ENCODE measurements at places on chromosomes 16 and 17. TPM values are rescaled to one million over a fixed set of nuclear protein-coding genes. Genes with fewer than 3 reads are reported as not detected.

GRCh38 chr17:76138896-76139752 is 1.9 kb downstream of the FOXJ1 start:
- no peak overlapping the region for H3K27ac ChIP-seq
- H3K4me3 ChIP-seq = no peak overlapping the region
- no peaks in the 10 kb centered on the region for H3K36me3 ChIP-seq
- H3K27me3 ChIP-seq = peaks cover 15% of the 10 kb centered on the region
- no peak for DNase-seq
- H3K4me1 ChIP-seq = peaks cover 13% of the 10 kb centered on the region

DNA sequence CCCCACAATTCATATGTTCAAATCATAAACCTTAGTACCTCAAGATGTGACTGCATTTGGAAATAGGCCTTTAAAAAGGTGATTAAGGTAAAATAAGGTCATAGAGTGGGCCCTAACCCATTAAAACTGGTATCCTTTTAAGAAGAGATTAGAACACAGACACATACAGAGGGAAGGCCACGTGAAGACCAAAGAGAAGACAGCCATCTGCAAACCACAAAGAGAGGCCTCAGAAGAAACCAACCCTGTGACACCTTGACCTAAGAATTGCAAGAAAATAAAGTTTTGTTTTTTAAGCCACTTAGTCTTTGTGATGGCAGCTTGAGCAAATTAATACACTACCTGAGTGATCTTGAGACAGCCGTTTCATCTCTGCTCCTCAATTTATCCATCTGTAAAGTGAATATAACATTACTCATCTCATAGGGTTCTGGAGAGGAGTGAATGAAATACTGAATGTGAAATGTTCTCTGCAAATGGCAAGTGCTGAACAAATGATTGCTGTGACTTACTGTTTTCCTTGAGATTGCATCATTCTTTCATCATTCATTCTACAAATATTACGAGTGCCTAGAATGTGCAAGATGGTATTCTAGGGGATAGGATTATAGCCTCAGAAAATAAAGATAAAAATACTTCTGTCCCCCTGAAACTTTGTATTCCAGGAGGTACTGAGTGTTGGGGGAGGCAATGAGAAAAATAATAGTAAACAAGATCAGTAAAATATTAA is 222.0 kb upstream of the CDH13 start:
- H3K27me3 ChIP-seq = peaks cover 5% of the 10 kb centered on the region
- no peak for DNase-seq
- H3K4me3 ChIP-seq = no peak overlapping the region
- H3K36me3 ChIP-seq = no peaks in the 10 kb centered on the region

DNA sequence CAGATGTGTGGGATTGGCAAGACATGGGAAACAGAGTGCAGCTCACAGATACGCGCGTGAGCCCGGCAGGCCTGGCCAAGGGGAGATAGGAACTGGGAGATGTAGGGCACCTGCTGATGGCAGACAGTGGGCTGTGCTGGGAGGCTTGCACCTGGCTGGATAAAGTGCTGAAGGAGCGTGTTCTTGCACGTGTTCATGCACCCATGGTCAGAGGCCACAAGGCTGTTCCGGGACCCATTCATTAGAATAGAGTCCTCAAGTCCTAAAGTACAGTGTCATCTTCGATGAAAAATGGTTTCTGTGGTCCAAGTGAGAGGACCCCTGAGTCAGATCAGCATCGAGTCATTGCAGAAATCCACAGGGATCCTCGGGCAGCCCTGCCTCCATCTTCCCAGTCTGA is 236.4 kb downstream of the CCDC182 start:
- no peak overlapping the region for H3K4me3 ChIP-seq
- DNase-seq = no peak
- no peak overlapping the region for H3K27ac ChIP-seq
- H3K36me3 ChIP-seq = no peaks in the 10 kb centered on the region
- peaks cover 15% of the 10 kb centered on the region for H3K4me1 ChIP-seq

GRCh38 chr17:7281953-7282751 is 634 bp downstream of the SLC2A4 start:
- DNase-seq = no peak
- peaks cover 24% of the 10 kb centered on the region for H3K27me3 ChIP-seq
- peak overlapping the region; percentile 76 for H3K4me3 ChIP-seq
- no peaks in the 10 kb centered on the region for H3K36me3 ChIP-seq

DNA sequence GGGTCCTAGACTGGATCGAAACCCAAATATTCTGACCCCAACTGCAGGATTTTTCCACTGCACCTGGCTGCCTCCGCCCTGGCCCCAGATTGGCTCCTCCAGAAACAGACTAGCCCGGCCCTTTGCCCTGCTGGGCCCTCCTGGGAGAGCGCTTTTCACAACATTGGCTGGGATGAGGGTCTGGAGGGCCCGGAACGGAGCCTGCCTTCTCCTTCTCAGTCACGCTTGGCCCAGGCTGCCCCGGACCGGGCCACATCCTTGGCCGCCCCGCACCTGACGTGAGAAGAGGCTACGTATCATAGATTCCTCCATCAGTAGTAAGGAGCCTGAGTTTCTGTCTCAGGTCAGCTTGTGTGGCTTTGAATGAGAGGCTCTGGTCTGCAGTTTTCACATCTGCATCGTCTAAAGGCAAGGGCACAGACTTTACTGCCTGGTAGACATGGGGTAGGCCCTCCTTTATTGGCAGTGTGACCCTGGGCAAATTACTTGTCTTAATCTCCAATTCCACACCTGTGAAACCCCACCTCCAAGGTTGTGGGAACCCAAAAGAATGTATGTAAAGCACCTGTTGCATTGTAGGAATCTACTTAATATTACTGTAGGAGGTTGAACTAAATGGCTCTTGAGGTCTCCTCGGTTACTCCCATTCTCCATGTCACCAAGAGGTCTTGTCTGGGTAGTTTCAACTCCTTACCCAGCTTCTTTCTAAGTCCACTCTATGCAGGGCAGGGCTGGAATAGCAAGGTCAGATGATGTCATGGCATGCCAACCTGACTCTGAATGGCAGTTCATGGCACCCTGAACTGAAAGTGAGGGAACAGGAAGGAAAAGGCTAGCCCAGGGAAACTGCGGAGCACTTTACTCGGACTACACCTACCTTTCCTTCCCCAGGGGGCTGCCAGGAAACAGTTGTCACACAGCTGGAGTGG is 661 bp downstream of the LRRC3C start:
- peaks cover 2% of the 10 kb centered on the region for H3K36me3 ChIP-seq
- H3K4me1 ChIP-seq = peaks cover 55% of the 10 kb centered on the region
- no peaks in the 10 kb centered on the region for H3K27me3 ChIP-seq
- peak overlapping the region; percentile 87 for H3K27ac ChIP-seq
- H3K4me3 ChIP-seq = peak overlapping the region; percentile 82

CCL14 gene
- not detected for total RNA-seq
